ENCODE measurements at places on chromosomes 2 and 18. TPM values are rescaled to one million over a fixed set of nuclear protein-coding genes. Genes with fewer than 3 reads are reported as not detected.

- H3K4me1 ChIP-seq, result no peaks in the 10 kb centered on the region
- no peaks in the 10 kb centered on the region for H3K36me3 ChIP-seq
- no peaks in the 10 kb centered on the region for H3K27me3 ChIP-seq
- no peak for DNase-seq
- no peak overlapping the region for H3K27ac ChIP-seq
Observed at GRCh38 chr2:214550786-214551185, 139.9 kb downstream of the VWC2L start.

DNA sequence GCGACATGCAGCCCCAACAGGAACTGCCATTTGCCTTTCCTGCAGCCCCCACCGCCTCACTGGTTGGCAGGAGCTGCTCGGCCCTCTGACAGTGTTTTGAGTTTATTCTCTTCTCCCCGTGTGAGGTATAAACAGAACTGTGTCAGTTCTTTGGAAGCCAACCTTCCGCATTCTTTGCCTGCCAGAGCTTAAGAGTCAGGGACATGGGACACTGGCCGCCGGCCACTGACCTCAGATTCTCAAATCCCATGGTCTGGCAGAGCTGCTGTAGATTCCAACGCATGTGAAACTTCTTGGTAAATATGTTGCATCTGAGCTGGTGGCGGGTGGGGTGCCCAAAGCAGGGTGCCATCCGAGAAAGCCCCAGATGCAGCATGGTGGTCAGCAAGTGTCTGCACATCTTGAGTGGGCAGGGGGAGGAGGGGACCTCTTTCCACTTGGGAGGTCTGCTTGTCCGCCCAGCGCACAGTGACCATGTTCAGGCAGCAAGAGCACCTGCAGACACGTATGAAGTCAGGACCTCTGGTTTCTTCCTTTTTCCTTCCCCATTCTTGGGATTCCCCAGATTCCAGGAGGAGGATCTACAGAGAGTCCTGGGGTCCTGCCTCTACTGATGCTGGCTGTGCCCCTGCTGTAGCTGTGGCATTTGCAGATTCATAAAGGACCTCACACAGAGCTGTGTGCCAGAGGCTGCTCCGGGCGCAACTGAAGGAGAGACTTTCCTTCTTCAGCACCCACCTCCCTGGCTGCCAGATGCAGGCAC is 23.8 kb downstream of the ASB18 start:
- H3K4me3 ChIP-seq, result no peak overlapping the region
- DNase-seq, result no peak
- H3K27me3 ChIP-seq, result peaks cover 63% of the 10 kb centered on the region
- H3K36me3 ChIP-seq, result no peaks in the 10 kb centered on the region

DNA sequence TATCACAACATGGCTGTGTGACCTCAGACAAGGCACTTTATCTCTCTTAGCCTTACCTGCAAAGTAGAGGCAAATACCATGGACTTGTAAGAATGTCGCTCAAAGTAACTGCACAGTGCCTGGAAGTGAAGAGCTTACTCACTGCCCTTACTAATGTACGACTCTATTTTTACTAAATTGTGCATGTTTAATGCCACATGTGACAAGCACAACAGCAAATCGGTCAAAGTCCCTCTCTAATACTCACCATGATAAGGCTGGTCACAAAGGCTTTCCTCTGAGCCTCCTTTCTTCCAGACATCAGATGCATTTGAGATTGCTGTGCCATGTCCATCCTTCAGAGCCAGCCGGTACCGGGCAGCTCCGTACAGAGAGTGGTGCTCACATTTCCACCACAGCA is 100.4 kb upstream of the CD302 start:
- no peak for DNase-seq
- H3K36me3 ChIP-seq, result no peaks in the 10 kb centered on the region
- no peak overlapping the region for H3K27ac ChIP-seq
- H3K4me1 ChIP-seq, result no peaks in the 10 kb centered on the region

GRCh38 chr2:77725045-77725444 is 202.9 kb upstream of the LRRTM4 start:
- H3K4me3 ChIP-seq, result no peak overlapping the region
- no peak overlapping the region for H3K27ac ChIP-seq
- no peaks in the 10 kb centered on the region for H3K27me3 ChIP-seq
- no peak for DNase-seq
- no peaks in the 10 kb centered on the region for H3K4me1 ChIP-seq

Gene C2orf81
- total RNA-seq, result 3.4 TPM

Gene TMEM200C
- 1.9 TPM for total RNA-seq

DNA sequence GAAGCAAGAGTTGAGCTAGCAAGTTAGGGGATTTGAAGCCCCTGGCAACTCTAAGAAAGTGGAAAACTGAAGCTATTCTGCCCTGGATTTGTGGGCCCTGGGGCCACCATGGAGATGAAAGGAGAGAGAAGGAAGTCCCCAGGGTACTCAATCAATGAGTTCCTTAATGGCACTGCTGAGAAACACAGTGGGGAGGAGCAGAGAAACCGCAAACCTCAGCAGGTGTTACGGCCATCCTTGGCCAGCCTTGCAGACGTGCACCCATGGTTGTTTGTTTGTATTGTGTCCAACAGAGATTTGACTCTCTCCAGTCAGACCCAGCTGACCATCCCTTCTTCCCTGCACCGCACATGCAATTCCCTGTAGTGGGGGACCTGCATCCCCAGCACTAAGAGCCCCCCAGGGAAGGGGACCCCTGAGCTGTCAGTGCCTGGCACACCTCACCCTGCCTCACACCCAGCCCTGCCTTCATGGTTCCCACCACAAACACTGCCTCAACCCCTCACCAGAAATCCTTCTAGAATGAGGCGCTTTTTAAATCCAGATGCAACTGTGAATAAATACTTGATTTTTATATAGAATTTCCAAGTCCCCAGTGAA is 255.3 kb downstream of the SH3BP4 start:
- no peak for DNase-seq
- no peak overlapping the region for H3K27ac ChIP-seq
- H3K4me3 ChIP-seq, result no peak overlapping the region
- H3K4me1 ChIP-seq, result no peaks in the 10 kb centered on the region
- no peaks in the 10 kb centered on the region for H3K27me3 ChIP-seq

DNA sequence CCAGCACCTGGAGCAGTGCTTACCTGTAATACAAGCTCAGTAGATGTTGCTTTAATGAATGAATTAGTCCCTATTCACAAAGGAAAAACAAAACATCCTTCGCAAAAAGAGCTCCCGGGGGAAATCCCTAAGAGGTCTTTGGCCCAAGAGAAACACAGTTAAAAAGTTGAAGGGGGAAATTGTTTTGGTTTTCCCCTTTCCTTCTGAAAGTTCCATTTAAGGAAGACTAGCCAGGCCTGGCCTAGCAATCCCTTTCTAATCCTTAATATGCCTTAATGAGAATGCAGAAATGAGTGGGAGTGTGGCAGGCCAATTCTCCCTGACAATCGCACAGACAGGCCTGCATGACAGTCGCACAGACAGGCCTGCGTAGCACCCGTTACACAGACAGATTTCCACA is 33.5 kb upstream of the REL start:
- H3K36me3 ChIP-seq, result no peaks in the 10 kb centered on the region
- DNase-seq, result no peak
- no peak overlapping the region for H3K4me3 ChIP-seq
- H3K27ac ChIP-seq, result no peak overlapping the region
- no peaks in the 10 kb centered on the region for H3K27me3 ChIP-seq

DNA sequence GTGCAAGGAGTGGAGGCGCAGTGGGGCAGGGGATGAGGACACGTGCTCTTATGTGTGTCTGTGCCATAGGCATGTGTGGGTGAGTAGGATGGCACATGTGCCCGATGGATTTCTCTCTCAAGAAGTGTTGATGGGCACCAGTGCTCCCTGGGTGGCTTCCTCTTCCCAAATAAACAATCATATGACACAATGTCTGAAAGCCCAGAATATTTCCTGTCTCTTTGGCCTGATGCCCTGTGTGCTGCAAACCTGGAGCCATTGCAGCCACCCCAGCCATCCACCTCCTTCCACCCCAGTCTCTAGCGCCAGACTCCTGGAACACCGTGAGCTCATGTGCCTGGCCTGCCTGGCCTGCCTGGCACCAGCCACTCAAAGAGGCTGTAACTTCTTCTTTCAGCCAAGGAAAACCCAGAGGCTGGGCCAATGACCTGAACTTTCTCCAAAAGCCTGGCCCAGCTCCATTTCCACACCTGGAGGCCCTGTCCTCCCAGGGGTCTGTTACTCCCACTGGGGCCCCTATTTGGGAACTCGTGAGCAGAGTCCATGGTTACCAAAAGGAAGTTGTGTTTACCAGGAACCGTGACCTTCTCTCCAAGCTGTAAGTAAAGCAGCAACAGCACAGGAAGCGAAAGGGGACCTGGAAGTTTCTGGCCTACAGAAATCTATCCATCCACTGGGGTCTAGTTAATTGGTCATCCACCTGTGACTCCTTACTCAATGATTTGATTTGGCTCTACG is 9.5 kb upstream of the ZBTB7C start:
- peaks cover 3% of the 10 kb centered on the region for H3K4me1 ChIP-seq
- H3K27me3 ChIP-seq, result peaks cover 7% of the 10 kb centered on the region
- no peak overlapping the region for H3K27ac ChIP-seq
- DNase-seq, result no peak
- H3K36me3 ChIP-seq, result no peaks in the 10 kb centered on the region
- no peak overlapping the region for H3K4me3 ChIP-seq

GRCh38 chr2:233002829-233003657 is 10.0 kb downstream of the NGEF start:
- H3K36me3 ChIP-seq, result no peaks in the 10 kb centered on the region
- no peak overlapping the region for H3K4me3 ChIP-seq
- DNase-seq, result no peak
- no peaks in the 10 kb centered on the region for H3K4me1 ChIP-seq

GRCh38 chr2:134555411-134555810 is 163.4 kb downstream of the TMEM163 start:
- no peak overlapping the region for H3K27ac ChIP-seq
- H3K36me3 ChIP-seq, result no peaks in the 10 kb centered on the region
- no peak for DNase-seq
- H3K27me3 ChIP-seq, result no peaks in the 10 kb centered on the region

Gene CRYGC
- total RNA-seq, result not detected

DNA sequence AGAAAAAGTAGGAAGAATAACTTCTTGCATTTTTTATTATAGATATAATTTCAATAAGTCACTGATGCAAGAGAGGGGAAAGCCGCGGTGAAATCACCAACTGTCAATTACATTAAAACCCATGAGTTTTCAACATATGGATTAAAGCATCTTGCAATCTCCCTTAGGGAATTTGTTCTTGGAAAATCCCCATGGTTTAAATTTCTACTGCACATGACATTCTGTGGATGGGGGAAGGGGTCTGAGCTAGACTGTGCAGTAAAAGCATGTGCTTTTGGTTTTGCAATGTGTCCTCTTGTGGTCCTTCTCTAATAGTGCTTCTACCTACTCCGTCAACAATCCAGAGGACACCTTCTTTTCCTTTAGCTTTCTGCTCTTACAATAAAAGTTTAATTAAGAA is 894.0 kb downstream of the DCDC2C start:
- H3K36me3 ChIP-seq, result no peaks in the 10 kb centered on the region
- H3K4me1 ChIP-seq, result no peaks in the 10 kb centered on the region
- no peak for DNase-seq
- no peak overlapping the region for H3K4me3 ChIP-seq
- no peaks in the 10 kb centered on the region for H3K27me3 ChIP-seq

- H3K36me3 ChIP-seq, result no peaks in the 10 kb centered on the region
- H3K27ac ChIP-seq, result no peak overlapping the region
- no peak for DNase-seq
Observed at GRCh38 chr2:75390169-75390568, 170.6 kb downstream of the EVA1A start.

Gene HOXD9
- total RNA-seq, result 0.29 TPM

Gene L3MBTL4
- 10.1 TPM for total RNA-seq

GRCh38 chr2:9050122-9050809 is 46.8 kb upstream of the MBOAT2 start:
- no peak for DNase-seq
- no peak overlapping the region for H3K27ac ChIP-seq
- no peaks in the 10 kb centered on the region for H3K27me3 ChIP-seq
- H3K4me3 ChIP-seq, result no peak overlapping the region

Gene ADAM23
- 3.2 TPM for total RNA-seq

GRCh38 chr2:12818416-12819102 is 101.8 kb downstream of the TRIB2 start:
- H3K36me3 ChIP-seq, result no peaks in the 10 kb centered on the region
- no peaks in the 10 kb centered on the region for H3K27me3 ChIP-seq
- peaks cover 29% of the 10 kb centered on the region for H3K4me1 ChIP-seq
- no peak for DNase-seq
- H3K4me3 ChIP-seq, result no peak overlapping the region

Gene EVX2
- not detected for total RNA-seq

DNA sequence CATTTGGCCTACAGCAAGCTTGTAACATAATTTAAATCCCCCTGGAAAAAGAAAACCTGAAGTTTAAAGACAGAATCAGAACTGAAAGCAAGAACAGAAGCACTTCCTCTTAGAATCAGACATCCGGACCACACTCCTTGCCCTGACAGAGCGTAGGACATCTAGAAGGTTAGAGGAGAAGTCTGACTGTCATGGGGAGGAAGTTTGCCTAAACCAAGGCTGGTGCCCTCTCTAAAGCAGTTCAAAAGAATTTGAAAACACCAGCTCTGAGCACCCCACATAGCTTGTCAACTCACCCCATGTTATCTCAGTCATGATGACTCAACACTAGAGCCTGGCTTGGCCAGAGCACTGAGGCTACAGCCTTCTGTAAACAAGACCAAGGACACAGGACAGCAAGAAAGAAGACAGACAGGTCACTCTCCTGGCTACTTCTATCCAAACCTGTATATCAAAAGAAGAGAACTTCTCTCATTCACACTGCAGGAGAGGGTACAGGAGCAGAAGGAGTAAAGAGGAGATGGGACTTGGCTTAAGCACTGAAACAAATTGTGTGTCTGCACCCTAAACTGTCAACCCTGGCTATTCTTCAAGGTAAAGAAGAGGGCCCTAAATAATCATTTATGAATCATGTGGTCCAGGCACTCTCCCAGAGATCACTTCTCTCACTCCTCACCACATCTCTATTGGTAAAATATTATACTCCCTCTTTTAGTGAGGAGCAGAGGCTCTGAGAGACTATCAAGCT is 198.6 kb downstream of the MEMO1 start:
- H3K4me1 ChIP-seq, result no peaks in the 10 kb centered on the region
- no peak overlapping the region for H3K27ac ChIP-seq
- no peak overlapping the region for H3K4me3 ChIP-seq
- H3K27me3 ChIP-seq, result no peaks in the 10 kb centered on the region
- no peak for DNase-seq
- H3K36me3 ChIP-seq, result no peaks in the 10 kb centered on the region

GRCh38 chr2:216015722-216016464 is 2.5 kb upstream of the MREG start:
- H3K4me1 ChIP-seq, result peaks cover 4% of the 10 kb centered on the region
- no peak for DNase-seq
- peaks cover 7% of the 10 kb centered on the region for H3K27me3 ChIP-seq
- no peaks in the 10 kb centered on the region for H3K36me3 ChIP-seq
- H3K4me3 ChIP-seq, result no peak overlapping the region

Gene PAX3
- total RNA-seq, result not detected

- no peaks in the 10 kb centered on the region for H3K36me3 ChIP-seq
- peaks cover 59% of the 10 kb centered on the region for H3K27me3 ChIP-seq
- H3K4me3 ChIP-seq, result peak overlapping the region; percentile 65
- H3K27ac ChIP-seq, result peak overlapping the region; percentile 94
- peaks cover 19% of the 10 kb centered on the region for H3K4me1 ChIP-seq
- no peak for DNase-seq
Observed at GRCh38 chr18:44678725-44679055, 2.0 kb upstream of the SETBP1 start.

- DNase-seq, result no peak
- H3K4me3 ChIP-seq, result peak overlapping the region; percentile 33
- H3K27me3 ChIP-seq, result peaks cover 71% of the 10 kb centered on the region
Observed at GRCh38 chr2:120737340-120738101, 1.9 kb downstream of the GLI2 start.

Gene DNAH7
- total RNA-seq, result 1.6 TPM

- H3K27ac ChIP-seq, result no peak overlapping the region
- no peak for DNase-seq
- H3K27me3 ChIP-seq, result no peaks in the 10 kb centered on the region
- H3K4me3 ChIP-seq, result no peak overlapping the region
- H3K36me3 ChIP-seq, result no peaks in the 10 kb centered on the region
Observed at GRCh38 chr18:41973983-41974382, 18.9 kb downstream of the PIK3C3 start.

Measured in left lung (tissue), 14 donors.